ENCODE measurements at places on chromosomes 6 and 20.
A peak's percentile ranks its signal among the peaks of the same experiment; 100 is the strongest.

- H3K36me3 ChIP-seq = no peaks in the 10 kb centered on the region
- DNase-seq = no peak
- no peaks in the 10 kb centered on the region for H3K27me3 ChIP-seq
These were observed 100.3 kb downstream of the EDN3 start for GRCh38 chr20:59400708-59401107.

GRCh38 chr6:168045706-168046620 is 33.0 kb downstream of the FRMD1 start:
- peaks cover 5% of the 10 kb centered on the region for H3K27me3 ChIP-seq
- no peak overlapping the region for H3K4me3 ChIP-seq
- H3K36me3 ChIP-seq = no peaks in the 10 kb centered on the region
- H3K4me1 ChIP-seq = no peaks in the 10 kb centered on the region
- DNase-seq = no peak

- H3K4me1 ChIP-seq = no peaks in the 10 kb centered on the region
- no peak for DNase-seq
- no peak overlapping the region for H3K27ac ChIP-seq
- H3K27me3 ChIP-seq = peaks cover 2% of the 10 kb centered on the region
These were observed 307.5 kb downstream of the DHX35 start for GRCh38 chr20:39269493-39270217.

DNA sequence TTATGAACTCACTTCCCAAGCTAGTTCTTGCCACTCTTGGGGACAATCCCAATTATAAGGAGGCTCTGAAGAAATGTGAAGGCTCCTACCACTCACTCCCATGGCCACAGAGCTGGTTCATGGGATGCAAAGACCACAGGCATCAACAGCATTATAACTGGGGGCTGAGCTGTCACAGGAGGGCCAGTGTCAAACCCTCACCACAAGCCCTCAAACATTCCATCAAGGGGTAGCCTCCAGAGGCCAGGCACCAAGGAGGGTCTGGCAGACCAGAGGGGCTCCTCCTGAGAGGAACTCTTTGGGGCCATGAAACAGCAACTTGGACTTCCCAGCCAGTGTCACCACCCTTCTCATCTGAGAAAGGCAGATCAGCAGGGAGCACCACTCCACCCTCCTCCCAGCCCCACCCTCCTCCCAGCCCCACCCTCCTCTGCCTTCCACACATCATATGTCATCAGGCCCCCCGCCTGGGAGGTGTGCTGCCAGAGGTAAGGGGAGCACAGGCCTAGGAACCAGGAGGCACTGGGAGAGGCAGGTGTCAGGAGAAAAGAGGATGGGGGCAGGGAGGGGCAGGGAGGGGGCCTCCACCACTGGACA is 1.2 kb upstream of the TSPO2 start:
- no peaks in the 10 kb centered on the region for H3K36me3 ChIP-seq
- DNase-seq = no peak
- H3K4me3 ChIP-seq = no peak overlapping the region
- peaks cover 17% of the 10 kb centered on the region for H3K27me3 ChIP-seq
- peaks cover 18% of the 10 kb centered on the region for H3K4me1 ChIP-seq

DNA sequence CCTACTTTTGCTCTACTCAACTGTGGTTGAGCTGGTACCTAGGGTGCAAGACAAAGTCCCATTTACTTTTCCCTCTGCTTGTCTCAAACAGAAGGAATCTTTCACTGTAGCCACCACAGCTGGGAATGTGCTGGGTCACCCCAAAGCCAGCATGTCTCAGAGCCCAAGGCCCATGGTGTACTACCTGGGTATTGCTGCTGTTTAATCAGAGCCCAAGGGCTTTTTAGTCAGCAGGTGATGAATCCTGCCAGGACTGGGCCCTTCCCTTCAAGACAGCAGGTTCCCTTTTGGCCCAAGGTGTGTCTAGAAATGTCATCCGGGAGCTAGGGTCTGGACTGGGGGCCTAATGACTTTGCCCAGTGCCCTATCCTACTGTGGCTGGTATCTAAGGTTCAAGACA is 249.8 kb downstream of the HDGFL1 start:
- H3K36me3 ChIP-seq = no peaks in the 10 kb centered on the region
- DNase-seq = no peak
- H3K4me3 ChIP-seq = no peak overlapping the region
- no peaks in the 10 kb centered on the region for H3K4me1 ChIP-seq

DNA sequence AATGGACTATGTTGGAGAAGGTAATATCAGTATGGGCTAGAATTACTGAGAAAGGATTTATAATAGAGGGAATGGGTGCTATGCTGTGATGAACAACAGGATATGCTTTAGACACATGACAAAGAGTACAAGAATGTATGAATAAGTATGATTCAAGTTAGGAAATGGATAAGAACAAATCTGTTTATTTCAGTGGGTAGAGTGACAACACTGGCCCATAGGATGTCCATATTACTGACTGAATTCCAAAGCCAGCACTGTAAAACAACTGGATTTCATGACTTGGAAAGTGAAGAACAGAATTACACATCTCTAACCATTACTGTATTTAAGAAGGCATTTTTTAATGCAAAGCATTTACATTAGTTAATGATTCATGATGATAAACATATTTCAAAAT is 35.9 kb downstream of the EPM2A start:
- peak; percentile 60 for DNase-seq
- H3K36me3 ChIP-seq = peaks cover 15% of the 10 kb centered on the region
- peaks cover 58% of the 10 kb centered on the region for H3K4me1 ChIP-seq
- peak overlapping the region; percentile 13 for H3K4me3 ChIP-seq
